Stimulated activated CD8-positive, alpha-beta memory T cell treated with anti-CD3 and anti-CD28 coated beads, Interleukin-2, amount 100 ng/mL, for 1 hour (primary cell): ENCODE measurements at places on chromosomes 1 and 21.

DNA sequence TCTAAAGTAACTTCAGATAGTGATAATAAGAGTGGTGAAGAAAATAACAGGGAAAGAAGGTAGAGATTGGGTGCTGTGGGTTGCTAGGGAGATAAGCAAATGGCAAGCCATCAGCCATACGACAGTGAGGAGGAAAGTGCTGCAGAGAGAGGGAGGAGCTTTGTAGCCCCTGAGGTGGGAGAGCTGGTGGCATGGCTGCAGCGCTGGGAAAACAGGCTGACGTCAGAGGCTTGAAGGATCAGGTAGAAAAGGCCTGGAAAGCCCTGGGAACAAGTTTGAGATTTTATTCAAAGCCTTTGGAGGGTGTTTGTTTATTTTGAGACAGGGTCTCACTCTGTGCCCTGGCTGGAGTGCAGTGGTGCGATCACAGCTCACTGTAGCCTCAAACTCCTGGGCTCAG lies 109.5 kb downstream of the NMNAT2 start:
- no peak for DNase-seq

DNA sequence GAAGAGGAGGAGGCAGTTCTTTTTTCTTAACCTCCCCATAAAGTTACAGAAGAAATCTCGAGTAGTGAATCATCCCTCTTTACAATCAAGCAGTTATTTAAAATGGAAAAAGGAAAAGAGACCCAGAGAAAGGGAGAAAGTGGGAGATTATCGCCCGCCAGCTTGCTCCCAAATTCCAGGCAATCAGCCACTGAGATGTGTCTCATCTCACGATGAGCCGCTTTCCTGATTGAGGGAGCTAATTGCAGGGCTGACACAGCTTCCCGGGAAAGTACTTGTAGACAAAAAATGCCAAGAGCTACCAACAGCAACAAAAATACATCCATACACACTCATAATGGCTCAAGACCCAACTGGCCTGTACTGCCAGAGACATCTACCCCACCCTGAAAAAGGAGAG lies 191.6 kb upstream of the ZC3H12A start:
- DNase-seq: no peak

DNA sequence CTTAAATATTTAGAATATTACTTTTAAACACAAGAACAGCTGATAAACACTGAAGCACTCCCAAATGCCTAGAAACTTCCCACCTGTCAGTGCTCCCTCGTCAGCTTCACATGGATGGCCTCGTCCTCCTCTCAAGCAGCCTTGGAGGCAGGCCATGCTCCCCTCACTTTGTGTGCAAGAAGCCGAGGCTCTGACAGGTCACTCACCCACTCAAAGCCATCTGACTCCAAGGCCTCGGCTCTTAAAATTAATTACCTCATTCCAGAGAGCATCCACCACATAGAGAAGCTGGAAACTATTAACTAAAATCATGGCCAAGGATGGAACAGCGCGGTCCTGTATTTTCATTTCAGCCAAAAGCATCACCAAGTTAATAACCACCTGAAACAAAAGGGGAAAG lies 17.8 kb downstream of the LBR start:
- no peak for DNase-seq

- peak; percentile 53 for DNase-seq
Measured at GRCh38 chr1:160261556-160261892, 825 bp downstream of the DCAF8 start.

- DNase-seq: no peak
Measured at GRCh38 chr1:107865627-107866026, 99.4 kb downstream of the VAV3 start.

DNA sequence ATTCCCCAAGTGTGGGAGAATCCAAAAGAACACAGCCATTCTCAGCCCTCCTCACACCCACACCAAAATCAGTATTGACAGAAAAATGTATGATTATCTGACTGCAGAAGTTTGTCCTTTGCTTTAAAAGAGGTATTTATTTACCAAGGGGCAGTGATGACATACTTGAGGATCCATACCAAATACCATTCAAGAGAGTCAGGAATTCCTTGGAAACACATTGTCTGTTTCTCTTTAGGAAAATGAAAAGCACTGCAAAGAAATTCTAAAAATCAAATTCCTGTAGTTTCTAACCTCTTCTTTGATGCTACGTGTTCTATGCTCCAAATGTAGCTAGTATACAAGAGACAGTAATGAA lies 509.6 kb upstream of the CXADR start:
- no peak for DNase-seq

DNA sequence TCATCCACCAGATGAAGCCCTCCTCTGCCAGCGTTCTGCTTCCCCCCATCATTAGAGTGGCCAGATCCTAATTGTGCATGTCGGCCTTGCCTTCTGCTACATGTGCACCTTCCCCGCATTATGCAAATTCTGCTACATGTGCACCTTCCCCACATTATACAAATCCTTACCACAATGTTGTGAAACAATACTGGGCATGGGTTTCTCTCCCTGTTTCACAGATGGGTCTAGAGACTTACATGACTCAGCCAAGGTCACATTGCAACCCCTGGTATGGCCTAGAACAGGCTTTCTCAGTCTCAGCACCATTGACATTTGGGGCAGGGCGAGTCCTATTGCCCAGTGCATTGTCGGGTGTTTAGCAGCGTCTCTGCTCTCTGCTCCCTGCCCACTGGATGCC lies 1.0 kb upstream of the CELA2A start:
- DNase-seq: no peak

- no peak for DNase-seq
Measured at GRCh38 chr1:3033040-3033789, 11.9 kb downstream of the ACTRT2 start.

DNA sequence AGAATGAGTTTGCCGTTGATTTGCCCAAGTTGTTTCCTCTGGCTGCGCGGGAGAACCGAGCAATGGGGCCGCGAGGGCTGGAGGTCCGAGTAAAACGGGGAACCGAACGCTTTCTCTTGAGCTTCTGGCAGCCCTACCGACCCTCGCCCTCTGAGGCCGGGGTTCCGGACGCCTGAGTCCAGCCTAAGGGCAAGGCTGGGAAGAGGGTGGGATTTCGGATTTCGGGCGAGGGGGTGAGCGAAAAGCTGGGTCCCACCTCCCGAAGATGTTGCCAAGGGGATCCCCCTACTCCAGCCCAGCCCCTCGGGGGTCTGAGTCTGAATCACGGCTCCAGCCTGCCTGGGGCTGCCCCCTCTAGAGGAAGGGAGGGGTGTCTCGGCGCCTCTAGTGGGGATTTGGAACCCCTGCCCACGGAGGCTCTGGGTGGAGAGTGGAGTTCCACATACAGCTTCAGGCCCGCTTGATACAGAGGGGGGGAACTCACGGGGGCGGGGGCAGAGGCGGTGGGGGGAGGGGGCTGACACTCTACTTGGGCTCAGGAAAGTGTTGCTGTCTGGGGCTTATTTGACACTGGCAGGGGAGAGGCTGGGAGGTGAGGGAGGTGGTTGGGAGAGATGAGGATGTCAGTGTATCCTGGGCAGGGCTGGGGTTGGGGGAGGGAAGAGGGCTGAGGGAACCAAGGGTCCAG lies 617 bp downstream of the KIRREL1 start:
- no peak for DNase-seq

DNA sequence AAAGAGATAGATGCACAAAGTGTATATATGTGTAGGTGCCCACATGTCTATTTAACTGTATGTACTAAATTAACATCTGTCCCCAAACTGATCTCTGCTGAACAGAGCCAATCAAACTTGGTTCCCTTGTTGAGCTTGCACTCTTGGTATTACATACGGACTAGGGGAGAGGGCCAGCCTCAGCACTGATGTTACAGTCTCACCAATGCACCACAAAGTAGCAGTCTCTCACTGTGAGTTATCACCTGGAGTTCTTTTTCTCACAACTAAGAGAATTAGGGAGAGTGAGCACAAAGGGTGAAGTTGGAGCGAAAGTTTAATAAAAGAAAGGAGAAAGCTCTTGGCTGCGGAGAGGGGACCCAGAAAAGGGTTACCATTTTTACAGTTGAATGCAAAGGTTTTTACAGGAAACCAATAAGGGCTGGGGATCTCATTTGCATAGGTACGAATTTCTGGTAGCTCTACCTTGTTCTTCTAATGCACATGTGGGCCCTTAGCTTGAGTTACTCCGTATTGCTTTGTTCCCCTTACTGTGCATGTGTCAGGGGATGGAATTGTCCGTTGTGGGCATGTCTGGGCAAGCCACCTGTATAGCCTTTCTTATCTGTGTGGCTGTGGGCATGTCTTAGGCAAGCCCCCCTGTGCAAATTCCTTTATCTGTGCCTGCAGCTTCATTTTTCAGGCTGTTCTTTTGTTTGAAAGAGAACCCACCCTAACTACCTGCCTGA lies 13.3 kb upstream of the CHI3L2 start:
- DNase-seq: no peak

GRCh38 chr21:38413958-38414548 lies 84.2 kb downstream of the ERG start:
- DNase-seq: no peak

DNA sequence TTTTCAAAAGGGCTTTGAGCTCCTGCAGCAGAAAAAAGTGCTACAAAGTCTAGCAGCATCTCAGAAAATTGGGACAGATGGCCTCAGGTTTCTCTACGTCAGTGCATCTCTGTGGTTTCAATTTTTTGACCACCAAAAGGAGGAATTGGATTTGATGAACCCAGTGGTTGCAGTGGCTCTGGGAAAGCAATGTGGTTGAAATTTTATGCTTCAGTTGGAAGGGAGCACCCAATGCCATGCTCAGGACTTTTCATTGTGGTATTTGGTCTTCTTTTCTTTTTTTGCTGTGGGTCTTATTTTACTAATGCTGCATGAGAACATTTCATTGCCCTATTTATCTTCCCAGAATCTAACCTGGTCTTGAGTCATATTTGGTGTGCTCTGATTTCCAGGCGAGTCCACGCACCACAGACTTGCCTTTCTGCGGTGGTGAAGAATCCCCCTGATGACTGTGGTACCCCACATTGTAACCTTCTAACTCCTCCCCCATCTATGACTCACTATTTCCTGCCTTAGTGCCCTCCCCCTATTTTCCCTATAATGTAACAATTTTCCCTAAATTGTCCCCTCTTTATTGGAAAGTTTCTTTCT lies 56.7 kb downstream of the S1PR1 start:
- no peak for DNase-seq

GRCh38 chr1:42816585-42817439 lies at the start of the genes ERMAP and SVBP:
TSS of gene ERMAP (plus strand) at chr1:42817122. CDS start at chr1:42830449, 13,327 bp downstream.
TSS of gene SVBP (minus strand) at chr1:42817397. CDS start at chr1:42816544, 853 bp downstream.
- DNase-seq: peak; percentile 95

- no peak for DNase-seq
Measured at GRCh38 chr21:46033410-46034400, 52.1 kb downstream of the COL6A1 start.

DNA sequence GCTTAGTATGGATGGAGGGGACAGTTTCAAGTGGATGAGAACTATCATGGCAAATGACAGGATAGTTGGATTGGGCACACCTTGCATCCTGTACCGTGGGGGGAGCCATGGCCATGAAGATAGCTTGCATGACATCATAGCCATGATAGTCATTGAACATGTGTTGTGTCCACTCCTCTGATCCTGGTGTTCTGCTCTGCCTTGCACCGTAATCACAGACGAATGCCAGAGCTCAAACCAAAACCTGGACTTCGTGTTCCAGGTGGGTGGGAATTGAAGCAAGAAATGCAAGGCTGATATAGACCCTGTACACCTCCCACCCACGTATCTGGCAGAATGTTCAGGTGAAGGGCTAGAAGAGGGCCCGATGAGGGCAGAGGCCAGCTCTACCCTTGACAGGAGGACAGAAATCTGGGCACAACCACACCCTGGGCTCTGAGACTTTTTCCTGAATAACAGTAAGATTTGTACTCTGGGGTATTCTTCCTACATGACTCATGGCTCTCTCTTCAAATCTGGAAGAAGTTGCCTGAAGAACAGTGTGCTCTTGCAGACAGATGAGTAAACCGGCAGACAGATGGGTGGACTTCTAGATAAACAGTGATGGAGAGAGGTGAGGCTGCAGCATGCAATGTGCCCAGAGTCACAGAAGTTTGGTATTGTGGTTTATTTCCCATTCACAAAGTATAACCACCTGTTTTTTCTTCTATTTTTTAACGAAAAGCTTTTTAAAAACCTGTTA lies 45.0 kb downstream of the KCNJ6 start:
- DNase-seq: no peak

- no peak for DNase-seq
Measured at GRCh38 chr21:43717166-43717853, 1.6 kb upstream of the PDXK start.

- DNase-seq: no peak
Measured at GRCh38 chr1:9438431-9439073, 100.7 kb upstream of the SLC25A33 start.

DNA sequence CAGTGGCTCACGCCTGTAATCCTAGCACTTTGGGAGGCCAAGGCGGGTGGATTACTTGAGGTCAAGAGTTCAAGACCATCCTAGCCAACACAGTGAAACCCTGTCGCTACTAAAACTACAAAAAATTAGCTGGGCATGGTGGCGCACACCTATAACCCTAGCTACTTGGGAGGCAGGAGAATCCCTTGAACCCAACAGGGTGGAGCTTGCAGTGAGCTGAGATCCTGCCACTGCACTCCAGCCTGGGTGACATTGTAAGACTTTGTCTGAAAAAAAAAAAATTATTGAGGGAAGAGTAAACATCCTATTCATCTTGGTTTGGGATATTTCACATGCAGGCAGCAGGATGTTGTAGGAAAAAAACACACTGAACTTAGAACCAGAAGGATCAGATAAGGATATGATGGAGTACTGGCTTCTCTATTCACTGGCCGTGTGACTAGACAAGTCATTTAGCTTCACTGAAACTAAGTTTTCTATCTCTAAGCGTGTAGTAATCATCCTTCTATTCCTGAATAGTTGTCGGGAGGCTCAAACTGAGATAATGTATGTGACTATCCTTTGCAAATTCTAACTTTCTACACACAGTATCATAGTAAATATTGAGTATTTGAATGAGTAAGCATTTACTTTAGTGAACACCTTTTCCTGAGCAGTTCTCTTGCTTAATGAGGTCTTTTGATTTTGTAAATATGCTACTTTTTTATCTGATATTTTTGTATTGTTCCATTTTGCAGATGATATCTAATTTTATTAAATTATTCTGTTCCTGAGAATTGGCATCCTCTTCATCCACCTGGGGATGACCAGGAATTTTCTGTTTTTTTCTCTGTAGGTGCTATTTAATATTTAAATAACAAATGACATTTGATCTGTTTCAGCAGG lies 18.2 kb downstream of the CAP1 start:
- no peak for DNase-seq

DNA sequence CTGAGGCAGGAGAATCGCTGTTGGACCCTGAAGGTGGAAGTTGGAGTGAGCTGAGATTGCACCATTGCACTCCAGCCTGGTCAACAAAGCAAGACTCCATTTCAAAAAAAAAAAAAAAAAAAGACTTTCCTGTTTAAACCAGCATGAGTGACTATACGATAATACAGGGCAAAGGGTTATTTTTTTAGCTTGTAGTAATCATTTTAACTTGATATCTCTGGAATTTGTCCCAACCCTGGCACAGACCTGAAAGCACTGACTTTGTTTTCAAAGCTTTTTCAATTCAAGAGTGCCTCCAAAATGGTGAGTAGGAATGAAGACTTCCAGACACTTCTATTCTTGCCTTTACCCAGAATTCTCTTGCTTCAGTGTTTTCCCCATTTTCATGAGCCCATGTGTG lies 4.4 kb upstream of the TMCO2 start:
- DNase-seq: no peak

- no peak for DNase-seq
Measured at GRCh38 chr1:85360730-85361493, 84.5 kb upstream of the BCL10 start.

GRCh38 chr1:7789828-7790227 lies 5.7 kb downstream of the PER3 start:
- DNase-seq: no peak

GRCh38 chr1:7722670-7723012 lies 48.5 kb upstream of the VAMP3 start:
- DNase-seq: no peak

GRCh38 chr1:223462047-223462630 lies 68.9 kb downstream of the CCDC185 start:
- DNase-seq: no peak

- no peak for DNase-seq
Measured at GRCh38 chr1:171901245-171901644, 59.9 kb downstream of the DNM3 start.
